ENCODE measurements at places on chromosomes 6 and 20.

DNA sequence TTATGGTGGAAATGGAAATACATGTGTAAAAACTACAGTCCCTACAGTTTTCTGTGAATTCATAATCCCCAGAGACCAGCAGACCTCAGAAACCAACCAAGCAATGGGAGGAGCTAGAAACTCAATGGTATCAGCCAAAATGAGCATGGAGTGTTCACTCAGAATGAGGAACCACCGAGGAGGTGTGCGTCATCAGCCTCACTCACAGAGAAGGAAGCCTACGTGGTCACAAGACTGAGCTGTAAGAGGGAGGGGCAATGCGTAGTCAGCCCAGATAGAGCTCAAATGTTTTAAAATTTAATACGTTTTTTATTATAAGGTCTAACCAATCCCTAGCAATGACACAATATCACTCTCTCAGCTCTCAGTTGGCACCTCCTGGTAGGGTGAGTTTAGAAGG is 17.4 kb downstream of the MYLK4 start:
- no peak for DNase-seq

DNA sequence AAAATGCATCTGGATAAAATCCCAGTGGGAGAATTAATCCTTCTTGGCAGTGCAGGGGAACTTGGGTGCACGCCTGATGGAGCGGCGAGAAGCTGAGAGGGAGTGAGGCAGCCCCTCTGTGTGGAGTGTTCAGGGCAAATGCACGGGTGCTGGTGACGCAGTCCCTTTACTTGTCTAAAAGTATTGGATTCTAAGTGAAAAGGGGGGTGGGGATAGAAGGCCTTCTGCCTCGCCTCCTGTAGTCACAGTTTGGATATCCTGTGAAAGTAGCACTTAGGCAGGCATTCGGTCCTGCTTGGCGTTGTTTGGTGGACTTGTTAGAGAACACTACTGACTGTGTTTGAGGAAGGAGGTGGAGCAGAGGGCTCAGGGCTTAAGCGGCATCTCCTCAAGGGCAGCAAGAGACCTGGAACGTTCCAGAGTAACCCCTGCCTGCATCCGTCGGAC is 39.3 kb downstream of the PHACTR3 start:
- DNase-seq: no peak

DNA sequence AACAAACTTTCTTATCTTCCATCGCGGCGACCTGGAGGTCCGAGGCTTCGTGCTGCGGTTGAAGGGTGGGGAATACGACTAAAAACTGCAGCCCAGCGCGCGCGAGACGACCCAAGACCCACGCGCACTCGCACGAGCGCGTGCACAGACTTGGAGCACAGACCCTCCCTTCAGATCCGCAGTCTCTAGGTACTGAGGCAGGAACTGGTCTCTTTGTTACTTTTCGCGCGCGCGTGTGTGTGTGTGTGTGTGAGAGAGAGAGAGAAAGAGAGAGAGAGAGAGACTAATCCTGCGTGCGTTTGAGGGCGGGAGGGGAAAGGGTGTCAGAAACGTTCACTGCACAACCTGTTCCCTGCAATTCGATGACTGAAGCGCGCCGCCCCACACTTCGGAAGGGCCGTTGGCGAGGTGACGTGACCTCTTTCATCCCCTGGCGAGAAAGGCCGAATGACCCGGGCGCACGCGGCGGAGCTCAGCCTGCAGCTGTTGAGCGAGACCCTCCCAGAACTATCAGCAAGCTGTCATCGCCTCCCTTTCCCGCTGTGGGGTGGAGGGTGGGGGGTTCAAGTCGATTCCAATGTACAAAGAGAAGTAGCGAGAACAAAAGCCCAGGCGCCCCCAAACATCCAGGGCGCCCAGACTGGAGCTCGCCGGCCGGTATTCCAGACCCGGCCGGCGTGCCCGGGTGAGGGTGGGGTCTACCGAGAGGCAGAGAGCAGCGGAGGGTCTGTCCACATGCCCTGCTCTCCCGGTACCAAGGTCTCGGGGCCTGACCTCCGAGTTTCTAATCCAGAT is 1.5 kb upstream of the TUBB2B start:
- DNase-seq: no peak

DNA sequence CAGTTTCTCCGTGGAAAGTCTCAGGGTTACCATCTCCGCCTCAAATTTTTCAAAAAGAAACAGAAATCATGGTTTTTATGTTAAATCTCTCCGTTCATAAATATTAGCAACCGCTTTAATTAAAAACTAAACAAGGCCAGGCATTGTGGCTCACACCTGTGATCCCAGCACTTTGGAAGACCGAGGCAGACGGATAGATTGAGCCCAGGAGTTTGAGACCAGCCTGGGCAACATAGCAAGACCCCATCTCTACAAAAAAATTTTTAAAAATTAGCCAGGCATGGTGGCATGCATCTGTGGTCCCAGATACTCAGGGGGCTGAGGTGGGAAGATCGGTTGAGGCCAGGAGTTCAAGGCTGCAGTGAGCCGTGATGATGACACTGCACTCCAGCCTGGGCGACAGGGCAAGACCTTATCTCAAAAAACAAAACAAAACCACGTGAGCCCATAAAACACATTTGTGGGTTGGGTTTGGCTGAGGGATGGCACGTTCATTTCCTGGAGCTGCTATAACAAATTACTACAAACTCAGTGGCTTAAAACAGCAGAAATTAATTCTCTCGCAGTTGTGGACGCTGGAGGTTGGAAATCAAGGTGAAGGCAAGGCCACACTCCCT is 223.2 kb downstream of the ZNF217 start:
- no peak for DNase-seq

DNA sequence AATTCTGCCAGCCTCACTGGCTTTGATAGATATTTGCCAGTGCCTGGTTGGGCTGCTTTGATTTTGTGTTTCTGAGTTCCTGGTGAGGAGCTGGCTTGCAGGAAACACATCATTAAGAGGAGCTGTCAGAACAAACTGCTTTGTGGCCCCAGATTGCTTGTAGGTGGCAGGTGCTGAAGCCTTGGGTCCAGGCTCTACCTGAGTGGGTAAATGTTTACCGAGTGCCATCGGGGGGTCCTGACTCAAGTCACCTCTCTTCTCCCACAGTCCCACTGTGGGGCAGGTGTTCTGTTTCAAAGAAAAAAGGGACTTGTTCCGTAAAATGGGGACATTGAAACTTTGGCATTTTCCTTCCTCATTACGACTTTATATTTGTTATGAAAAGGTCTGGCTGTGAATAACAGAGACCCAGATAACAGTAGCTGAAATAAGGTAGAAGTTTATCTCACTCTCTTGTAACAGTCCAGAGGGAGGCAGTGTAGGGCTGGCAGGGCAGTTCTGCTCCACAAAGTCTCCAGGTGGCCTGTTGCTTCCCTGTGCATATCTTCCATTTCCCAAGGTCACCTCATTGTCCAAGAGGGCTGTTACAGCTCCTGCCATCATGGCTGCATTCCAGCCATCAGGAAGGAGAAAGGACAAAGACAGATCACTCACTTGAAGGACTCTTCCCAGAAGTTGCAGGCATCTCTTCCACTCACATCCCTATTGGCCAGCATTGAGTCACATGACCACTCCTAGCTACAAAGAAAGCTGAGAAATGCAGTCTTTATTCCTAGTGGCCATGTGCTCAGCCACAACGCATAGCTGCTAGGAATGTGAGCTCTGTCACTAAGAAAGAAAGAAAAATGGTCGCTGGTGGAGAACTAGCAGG is 149.9 kb upstream of the KCNG1 start:
- DNase-seq: no peak

Measured in activated CD4-positive, CD25-positive, alpha-beta regulatory T cell treated with anti-CD3 and anti-CD28 coated beads, Interleukin-2, amount 50 U/mL, for 16 hours (primary cell).